ENCODE measurements at places on chromosomes 6 and 20. TPM values are rescaled to one million over a fixed set of nuclear protein-coding genes. Genes with fewer than 3 reads are reported as not detected.

- DNase-seq = no peak
Measured at GRCh38 chr6:45541934-45542333, 164.2 kb upstream of the SUPT3H start.

DTNBP1 gene
- polyA plus RNA-seq = 23.0 TPM

DUSP22 gene
- polyA plus RNA-seq = 39.1 TPM

GRCh38 chr6:52013035-52013434 lies 74.4 kb downstream of the PKHD1 start:
- DNase-seq = no peak

- DNase-seq = no peak
Measured at GRCh38 chr20:56773749-56774148, 144.6 kb downstream of the TFAP2C start.

C20orf202 gene
- polyA plus RNA-seq = 0.11 TPM

DNA sequence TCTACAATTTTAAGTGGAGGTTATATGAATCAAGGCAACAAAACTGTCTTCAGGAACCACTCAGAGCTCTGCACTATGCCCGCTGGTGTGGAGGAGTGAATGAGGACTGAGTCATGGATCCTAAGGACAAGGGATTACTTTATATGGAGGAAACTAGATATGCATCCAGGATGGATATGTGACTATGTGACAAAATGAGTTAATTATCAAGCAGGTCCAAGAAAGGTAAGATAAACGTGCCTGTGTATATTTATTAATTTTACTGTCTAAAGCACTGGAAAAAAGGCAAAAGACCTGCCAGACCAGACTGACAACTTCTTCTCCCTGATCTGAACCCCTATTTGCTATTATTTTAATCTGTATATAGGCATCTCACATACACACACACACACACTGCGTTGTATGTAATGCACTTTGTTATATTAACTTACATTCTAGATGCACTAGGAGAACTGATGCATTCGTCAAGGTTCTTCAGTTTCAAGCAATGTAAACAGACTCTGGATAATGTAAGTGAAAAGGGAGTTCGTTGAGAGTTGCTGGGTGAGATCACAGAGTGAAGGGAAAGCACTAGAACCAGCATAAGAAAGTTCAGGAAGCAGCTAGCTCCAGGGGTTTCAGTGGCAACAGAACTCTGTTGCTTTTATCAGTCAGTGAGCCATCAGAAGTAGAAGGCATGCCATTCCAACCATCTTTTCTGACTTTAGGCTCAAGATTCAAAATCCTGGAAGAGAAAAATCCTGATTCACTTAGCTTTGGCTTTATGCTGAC lies 26.4 kb upstream of the ADGRG6 start:
- DNase-seq = peak; percentile 40

PEX7 gene
- polyA plus RNA-seq = 9.5 TPM

DNA sequence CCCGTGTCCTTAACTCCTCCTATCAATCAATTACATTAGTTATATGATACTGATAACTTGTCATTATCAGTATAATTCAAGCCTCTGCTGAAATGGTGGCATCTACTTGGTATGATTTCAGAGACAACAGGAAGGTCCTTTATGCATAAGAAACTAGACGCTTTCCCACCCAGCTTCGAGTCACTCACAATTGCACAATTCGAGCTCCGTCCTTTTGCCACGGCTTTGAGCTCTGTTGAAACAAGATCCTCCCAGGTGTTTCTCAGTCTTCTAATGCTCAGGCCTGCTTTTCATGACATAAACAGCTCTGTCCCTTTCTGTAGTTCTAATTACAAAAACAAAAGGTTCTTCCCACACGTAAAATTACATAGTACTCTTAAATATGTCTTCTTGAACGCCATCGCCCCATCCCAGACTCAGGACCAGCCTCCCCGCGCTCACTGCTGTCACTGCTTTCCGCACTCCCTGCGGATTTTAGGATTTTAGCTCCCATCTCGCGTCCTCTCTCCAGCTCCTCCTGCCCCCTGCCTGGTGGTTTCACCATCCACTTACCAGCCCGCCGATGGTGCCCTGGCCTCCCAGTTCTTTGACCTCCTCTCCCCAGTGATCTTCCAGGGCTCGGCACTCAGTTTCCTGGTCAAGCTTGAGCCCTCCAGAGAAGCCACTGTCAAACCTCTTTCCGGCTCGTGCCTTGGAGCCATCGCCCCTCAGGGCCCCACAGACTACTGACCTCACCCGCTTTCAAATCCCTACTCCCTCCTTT lies 23.2 kb upstream of the PNPLA1 start:
- no peak for DNase-seq

GRCh38 chr6:158086504-158087223 lies 81.4 kb downstream of the SERAC1 start:
- DNase-seq = peak; percentile 49

DNA sequence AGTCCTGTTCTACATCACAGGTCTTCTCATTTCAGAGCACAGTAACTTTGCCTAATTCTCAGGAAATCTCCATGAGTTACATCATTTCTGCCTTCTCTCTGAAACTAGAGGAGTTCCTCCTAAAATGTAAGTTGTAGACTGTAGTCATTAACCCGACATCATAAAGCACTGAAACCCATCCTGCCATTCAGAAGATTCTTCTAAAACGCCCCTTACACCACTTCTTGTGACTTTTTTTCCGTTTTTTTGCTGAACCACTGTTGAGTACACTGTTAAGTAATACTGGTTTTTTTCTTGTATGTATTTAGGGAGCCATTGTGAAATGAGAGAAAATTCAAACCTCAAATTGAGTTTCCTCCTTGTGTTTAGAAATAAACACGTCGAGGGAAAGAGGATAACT lies 117.3 kb downstream of the MAP3K4 start:
- DNase-seq = no peak
